Stimulated activated CD4-positive, alpha-beta T cell treated with anti-CD3 and anti-CD28 coated beads, Interleukin-4, amount 100 ng/mL, for 1 hour (primary cell): ENCODE measurements at places on chromosomes 12 and 14.

DNA sequence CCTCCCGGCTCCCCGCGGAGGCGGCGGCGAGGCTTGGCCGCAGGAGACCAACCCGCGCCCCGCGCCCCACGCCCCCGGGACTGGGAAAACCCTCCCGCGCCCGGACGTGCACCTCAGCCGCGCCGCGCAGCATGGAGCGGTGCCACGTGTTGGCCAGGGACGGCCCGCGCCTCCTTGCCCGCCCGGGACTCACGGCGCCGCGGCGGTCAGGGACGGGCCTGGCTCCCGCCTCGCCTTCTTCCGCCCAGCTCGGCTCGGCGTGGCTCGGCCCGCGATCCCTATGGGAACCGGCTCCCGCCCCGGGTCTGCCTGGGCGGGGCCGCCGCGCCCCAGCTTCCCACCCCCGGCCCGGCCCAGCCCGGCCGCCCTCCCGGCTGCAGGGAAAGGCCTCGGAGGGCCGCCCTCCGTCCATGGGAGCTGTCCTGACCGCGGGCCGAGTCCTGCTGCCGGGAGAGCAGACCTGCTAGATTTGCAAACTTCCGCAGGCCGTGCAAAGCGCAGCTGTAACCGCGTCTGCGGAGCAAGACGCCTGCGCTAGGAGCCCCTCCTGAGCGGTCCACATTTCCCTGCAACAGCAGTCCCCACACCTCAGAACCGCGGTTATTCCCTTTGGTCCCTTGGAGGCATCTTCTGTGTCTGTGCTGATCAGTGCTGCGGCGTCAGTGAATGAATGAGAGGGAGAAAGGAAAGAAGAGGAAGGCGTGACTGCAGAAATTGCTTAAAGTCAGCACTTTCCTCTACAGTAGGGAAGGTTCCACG lies at the start of gene CDKL1:
TSS of gene CDKL1 (minus strand) at position 251 of the 759 bp plus-strand sequence. CDS start 1,013 bp downstream, outside the sequence.
- DNase-seq = peak; percentile 65

- DNase-seq = no peak
Observed at GRCh38 chr14:56964895-56965294, 154.6 kb upstream of the OTX2 start.

DNA sequence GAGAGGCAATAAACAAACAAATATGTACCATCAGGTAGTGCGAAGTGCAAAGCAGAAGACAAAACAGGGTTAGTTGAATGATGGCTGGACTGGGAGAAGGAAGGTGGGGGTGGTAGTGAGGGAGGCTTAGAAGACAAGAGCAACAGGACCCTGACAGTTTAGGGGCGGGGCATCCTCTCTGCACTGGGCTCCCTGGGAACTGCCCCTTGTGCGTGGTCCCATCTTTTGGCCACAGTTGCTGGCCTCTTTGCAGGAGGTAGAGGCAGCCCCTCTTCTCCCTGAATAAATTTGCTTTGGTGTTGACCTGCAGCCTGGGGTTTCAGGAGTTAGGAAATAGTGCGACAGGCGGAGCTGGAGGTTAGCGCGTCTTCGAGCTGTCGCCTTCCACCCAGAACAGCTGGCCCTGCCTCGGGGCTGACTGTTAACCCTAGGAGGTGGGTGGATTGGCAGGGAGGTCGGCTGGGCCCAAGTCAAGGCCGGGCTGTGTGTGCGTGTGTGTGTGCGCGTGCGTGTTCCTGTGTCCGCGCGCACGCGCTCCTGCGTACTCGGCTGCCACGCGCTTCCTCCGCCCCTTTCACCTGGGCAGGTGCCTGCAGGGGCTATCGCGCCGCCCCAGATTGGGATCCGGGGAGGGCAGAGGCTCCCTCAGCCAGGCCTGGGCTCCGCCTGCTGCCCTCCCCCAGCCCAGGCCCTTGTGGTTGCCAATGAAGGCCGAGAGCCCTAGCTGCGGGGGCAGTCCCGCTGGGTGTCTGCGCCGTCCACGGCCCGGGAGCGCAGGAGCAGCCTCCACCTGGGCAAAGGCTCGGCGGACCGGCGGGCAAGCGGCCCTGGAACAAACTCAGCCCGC lies 180.8 kb downstream of the ADCK1 start:
- no peak for DNase-seq

DNA sequence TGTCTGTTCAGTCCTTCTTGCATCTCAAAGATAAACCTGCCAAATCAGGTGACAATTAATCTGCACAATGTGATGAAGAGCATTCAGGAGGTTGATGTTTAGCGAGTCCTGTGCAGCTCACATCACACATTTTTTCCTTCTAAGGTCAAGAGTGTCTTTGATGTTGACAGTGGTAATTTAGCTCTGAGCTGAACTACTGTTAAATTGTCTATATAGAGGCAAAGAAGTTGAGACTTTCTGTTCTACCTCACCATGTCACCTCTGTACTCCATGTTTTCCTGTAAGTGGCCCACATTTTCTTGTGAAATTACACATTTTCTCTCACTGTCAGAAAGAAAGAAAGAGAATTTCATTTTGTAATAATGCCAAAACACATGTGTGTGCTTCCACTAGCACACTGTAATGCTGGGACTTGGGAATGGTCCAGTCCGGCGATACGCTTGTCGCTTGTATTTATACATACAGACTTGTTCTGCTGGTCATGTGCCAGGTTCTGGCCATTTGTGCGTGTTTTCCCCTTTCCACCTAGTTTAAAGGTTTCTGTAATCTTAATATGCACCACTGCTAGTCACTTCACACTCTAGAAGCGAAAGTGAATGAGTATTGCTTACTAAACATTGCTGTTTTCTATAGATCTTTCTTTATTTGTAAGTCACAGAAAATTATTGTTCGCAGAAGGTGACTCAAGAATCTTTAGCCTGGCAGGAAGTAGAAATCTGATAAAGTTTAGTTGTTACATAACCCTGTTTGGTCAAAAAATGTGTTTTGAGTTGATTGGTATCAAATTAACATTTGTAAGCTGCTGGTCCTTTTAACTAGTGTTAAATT lies 328.9 kb downstream of the TMTC2 start:
- DNase-seq = no peak

DNA sequence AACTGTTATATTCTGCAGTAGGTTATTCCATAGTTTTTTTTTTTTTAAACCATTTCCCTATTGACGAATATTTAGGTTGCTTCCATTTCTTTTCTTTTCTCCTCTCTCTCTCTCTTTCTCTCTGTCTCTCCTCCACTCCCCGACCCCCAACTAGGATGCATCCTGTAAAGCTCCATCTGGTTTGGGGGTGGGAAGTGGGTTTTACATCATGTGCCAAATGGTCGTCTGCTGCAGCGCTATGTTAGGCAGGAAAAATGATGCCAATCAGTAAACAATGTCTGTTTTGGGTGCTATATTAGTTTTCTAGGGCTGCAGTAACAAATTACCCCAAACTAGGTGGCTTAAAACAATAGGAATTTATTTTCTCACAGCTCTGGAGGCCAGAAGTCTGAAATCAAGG lies 465.0 kb downstream of the AACS start:
- no peak for DNase-seq

DNA sequence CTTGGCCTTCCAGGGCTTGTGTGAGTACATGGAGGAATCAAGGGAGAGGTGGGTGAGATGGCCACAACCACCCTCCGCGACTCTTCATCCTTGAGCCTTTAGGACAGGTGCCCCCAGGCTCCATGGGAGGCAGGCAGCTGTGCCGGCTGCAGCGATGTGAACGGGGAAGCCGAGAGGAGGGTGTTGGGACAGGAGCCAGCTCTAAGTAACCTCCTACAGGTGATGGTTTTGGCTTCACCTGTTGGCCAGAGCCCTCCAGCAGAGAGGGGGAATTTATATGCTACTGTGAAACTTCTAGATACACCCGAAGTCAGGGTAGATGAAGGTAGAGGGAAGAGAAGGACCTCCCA lies 132.2 kb upstream of the HIF1A start:
- DNase-seq = no peak

GRCh38 chr12:65086236-65086635 lies 34.9 kb downstream of the WIF1 start:
- no peak for DNase-seq

- no peak for DNase-seq
Observed at GRCh38 chr12:52600071-52600470, 1.2 kb downstream of the KRT72 start.

GRCh38 chr12:39116861-39117260 lies 211.5 kb upstream of the CPNE8 start:
- DNase-seq = no peak

GRCh38 chr14:104200591-104200990 lies 62.2 kb downstream of the KIF26A start:
- no peak for DNase-seq

DNA sequence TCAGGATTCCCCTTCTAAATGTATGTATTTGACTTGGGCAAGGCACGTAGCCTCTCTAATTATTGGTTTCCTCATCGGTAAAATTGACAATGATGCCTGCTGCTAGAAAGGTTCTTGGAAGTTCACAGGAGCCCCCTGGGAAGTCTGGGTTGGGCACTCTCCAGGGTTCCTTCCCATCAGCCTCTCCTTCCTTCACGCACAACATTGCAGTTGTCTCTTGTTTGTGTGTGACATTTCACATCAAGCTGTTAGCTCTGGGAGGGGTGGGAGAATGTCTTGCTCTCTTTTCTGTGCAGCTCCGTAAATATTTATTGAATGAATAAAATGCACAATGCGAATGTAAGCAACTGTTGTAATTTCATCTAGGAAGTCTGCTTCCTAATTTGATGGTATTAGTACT lies 153.2 kb upstream of the PRICKLE1 start:
- no peak for DNase-seq

DNA sequence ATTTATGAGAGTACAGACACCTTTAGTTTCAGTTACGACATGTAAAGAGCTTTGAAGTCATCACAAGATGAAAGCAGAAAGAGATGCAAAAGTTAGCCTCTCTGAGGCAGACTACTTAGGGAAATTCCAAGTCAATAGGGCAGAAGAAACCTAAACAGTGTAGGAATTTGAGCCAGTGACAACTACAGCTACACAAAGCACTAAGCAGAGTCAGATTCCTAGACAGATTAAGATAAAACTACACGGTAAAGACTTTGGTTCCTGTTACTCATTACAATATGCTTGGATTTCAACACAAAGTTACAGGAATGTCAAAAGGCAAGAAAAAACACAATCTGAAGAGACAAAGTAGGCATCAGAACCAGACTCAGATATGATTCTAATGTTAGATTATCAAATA lies 1302.3 kb downstream of the FSCB start:
- no peak for DNase-seq

- DNase-seq = no peak
Observed at GRCh38 chr12:118704527-118705241, 276.7 kb upstream of the SRRM4 start.

GRCh38 chr14:99273766-99274345 lies 1.9 kb upstream of the BCL11B start:
- DNase-seq = no peak

DNA sequence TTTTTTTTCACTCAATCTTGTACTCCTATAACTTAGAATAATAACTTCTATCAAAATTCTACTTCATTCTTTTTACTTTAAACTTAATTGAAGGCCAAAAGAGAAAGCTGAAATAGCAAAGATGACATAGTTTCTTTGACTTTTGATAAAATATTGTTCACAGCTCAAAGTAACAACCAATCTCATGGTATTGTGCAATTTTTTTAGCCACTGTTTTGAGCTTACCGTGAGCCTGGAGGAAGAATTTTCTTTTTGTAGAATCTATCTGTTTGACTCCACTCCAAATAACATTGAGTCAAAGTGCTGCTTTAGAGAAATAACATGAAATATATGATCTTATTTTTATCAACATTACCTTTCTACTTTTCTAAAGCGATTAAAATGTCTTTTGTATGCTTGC lies 903.9 kb upstream of the FOXG1 start:
- DNase-seq = no peak

GRCh38 chr14:101535701-101536207 lies 25.5 kb upstream of the DIO3 start:
- no peak for DNase-seq

DNA sequence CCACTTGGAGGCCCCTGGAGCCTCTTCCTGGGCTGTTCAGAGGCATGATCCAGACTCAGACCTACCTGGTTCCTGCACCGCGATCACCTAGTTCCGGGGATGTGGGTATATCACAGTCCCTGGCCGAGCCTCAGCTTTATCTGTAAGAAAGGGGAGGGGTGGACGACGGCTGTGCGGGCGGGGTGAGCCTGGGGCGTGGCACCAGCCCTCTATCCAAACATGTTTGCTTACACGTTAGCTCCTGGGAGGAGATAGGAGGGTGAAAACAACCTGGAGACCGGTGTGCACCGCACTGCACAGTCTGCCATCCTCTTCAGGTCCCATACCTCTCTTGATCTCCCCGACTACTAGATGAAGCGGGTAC lies 1.2 kb downstream of the ANKRD9 start:
- DNase-seq = no peak

GRCh38 chr12:108678104-108678730 lies 44.5 kb upstream of the SELPLG start:
- DNase-seq = no peak

- no peak for DNase-seq
Observed at GRCh38 chr12:106816231-106816630, 41.7 kb downstream of the RIC8B start.

- no peak for DNase-seq
Observed at GRCh38 chr12:123744836-123745235, 17.3 kb upstream of the DNAH10 start.

- DNase-seq = no peak
Observed at GRCh38 chr12:51389302-51389999, 1.8 kb downstream of the GALNT6 start.

GRCh38 chr12:13093848-13094220 lies 9.6 kb downstream of the GSG1 start:
- no peak for DNase-seq

- no peak for DNase-seq
Observed at GRCh38 chr12:88432531-88433490, 147.5 kb downstream of the KITLG start.

- no peak for DNase-seq
Observed at GRCh38 chr14:37411079-37411735, 183.8 kb downstream of the FOXA1 start.
